PC-3 (cell line): ENCODE measurements at places on chromosomes 11 and 22. TPM values are rescaled to one million over a fixed set of nuclear protein-coding genes. Genes with fewer than 3 reads are reported as not detected.
A peak's percentile ranks its signal among the peaks of the same experiment; 100 is the strongest.

GDPD4 gene
- not detected in 2 replicates for total RNA-seq

CDC45 gene
- total RNA-seq: 70.9 and 77.1 TPM in 2 replicates

OR10D3 gene
- total RNA-seq: 0.15 and 0.29 TPM in 2 replicates

CHST1 gene
- not detected in 2 replicates for total RNA-seq

SCN4B gene
- total RNA-seq: not detected in 2 replicates

KCTD14 gene
- total RNA-seq: 1.6 and 3.6 TPM in 2 replicates

MGAT3 gene
- total RNA-seq: 0.06 TPM in 1 of 2 replicates, not detected in the other

ATF4 gene
- 230 and 240 TPM in 2 replicates for total RNA-seq

GRCh38 chr11:67269401-67270255 lies 3.4 kb downstream of the GRK2 start:
- no peak overlapping the region for H3K27ac ChIP-seq
- no peak for DNase-seq
- H3K36me3 ChIP-seq: peaks cover 13% of the 10 kb centered on the region; the same call in 1 of the 2 replicates
- H3K4me1 ChIP-seq: peaks cover 31% of the 10 kb centered on the region

GRCh38 chr11:117796872-117797529 lies at the start of gene DSCAML1:
DSCAML1 (minus strand) TSS chr11:117797216; CDS start chr11:117797079, 137 bp downstream.
- no peak within 1 kb of the TSS for H3K4me3 ChIP-seq
- H3K27ac ChIP-seq: no peak within 1 kb of the TSS
- no peaks in the 10 kb centered on the region for H3K36me3 ChIP-seq

- no peaks in the 10 kb centered on the region for H3K27me3 ChIP-seq
- peaks cover 16% of the 10 kb centered on the region for H3K4me1 ChIP-seq
- peaks cover 5% of the 10 kb centered on the region for H3K36me3 ChIP-seq
- H3K4me3 ChIP-seq: no peak overlapping the region
- H3K27ac ChIP-seq: no peak overlapping the region
- DNase-seq: no peak
Measured at GRCh38 chr22:19064354-19065054, 57.7 kb downstream of the DGCR2 start.

- H3K27me3 ChIP-seq: no peaks in the 10 kb centered on the region
- no peak overlapping the region for H3K4me3 ChIP-seq
- H3K27ac ChIP-seq: no peak overlapping the region
- no peaks in the 10 kb centered on the region for H3K4me1 ChIP-seq
- peak; percentile 19 for DNase-seq
Measured at GRCh38 chr11:4713241-4713640, 8.7 kb downstream of the MMP26 start.

DNA sequence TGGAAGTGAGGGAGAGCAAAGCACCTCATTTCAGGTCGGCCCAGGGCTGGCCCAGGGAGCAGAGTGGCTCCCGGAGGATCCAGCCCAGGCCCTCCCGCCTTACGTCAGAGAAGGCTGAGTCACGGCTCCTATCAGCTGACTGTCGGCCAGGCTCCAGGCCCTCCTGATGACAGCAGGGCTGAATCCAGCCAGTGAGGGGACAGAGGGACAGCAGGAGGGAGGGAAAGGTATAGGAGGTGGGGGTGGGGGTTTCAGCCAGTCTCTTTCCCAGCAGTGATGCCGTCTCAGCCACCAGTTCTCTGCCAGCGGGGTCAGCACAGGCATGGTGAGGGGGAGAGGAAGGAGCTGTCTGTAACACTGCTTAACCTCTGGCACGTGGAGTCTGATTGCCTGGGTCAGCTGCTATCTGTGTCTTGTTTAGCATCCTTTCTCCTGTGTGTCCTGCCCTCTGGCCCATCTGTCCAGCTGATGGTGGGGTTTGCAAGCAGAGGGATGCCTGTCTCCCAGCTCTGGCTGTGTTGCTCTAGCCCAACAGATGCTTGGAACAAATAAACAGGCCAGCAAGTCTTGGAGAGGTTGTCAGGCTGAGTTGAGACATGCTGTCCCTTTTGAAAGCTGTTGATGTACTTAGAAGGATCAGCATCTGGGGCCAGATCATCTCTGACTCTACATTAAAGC lies 74.0 kb downstream of the ADAMTS15 start:
- H3K4me3 ChIP-seq: no peak overlapping the region
- DNase-seq: peak; percentile 93
- H3K36me3 ChIP-seq: no peaks in the 10 kb centered on the region
- peaks cover 32% of the 10 kb centered on the region for H3K4me1 ChIP-seq
- H3K27ac ChIP-seq: peak overlapping the region; percentile 70

GRCh38 chr11:120900643-120901042 lies 123.3 kb upstream of the TBCEL start:
- DNase-seq: no peak
- no peak overlapping the region for H3K4me3 ChIP-seq
- H3K36me3 ChIP-seq: no peaks in the 10 kb centered on the region
- H3K4me1 ChIP-seq: peaks cover 8% of the 10 kb centered on the region; the same call in 1 of the 2 replicates
- H3K27me3 ChIP-seq: peaks cover 89% of the 10 kb centered on the region
- H3K27ac ChIP-seq: no peak overlapping the region

GRCh38 chr22:39936523-39937145 lies 23.6 kb upstream of the TMA7B start:
- no peaks in the 10 kb centered on the region for H3K4me1 ChIP-seq
- no peak for DNase-seq
- no peaks in the 10 kb centered on the region for H3K36me3 ChIP-seq
- H3K27me3 ChIP-seq: peaks cover 49% of the 10 kb centered on the region

DNA sequence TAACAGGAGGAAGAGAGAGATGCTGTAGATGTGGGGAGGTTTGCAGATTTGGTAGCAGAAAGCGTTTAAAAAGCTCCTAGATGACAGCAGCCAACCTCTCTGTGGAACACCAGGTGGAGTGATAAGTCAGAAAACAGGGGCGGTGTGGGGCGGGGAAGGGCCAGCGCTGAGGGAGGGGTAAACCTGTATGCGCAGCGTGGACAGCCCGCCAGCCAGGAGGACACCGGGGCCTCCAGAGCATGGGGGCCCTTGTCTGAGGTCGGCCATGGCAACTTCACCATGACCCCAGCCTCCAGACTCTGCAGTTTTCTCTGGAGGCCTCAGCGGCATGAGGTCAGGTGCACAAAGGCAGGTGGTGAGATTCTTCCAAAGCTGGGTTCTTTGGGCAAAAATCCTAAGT lies 423.7 kb downstream of the BRD1 start:
- no peak overlapping the region for H3K27ac ChIP-seq
- peaks cover 61% of the 10 kb centered on the region; the same call in 1 of the 2 replicates for H3K27me3 ChIP-seq
- no peaks in the 10 kb centered on the region for H3K36me3 ChIP-seq
- no peak overlapping the region for H3K4me3 ChIP-seq

DNA sequence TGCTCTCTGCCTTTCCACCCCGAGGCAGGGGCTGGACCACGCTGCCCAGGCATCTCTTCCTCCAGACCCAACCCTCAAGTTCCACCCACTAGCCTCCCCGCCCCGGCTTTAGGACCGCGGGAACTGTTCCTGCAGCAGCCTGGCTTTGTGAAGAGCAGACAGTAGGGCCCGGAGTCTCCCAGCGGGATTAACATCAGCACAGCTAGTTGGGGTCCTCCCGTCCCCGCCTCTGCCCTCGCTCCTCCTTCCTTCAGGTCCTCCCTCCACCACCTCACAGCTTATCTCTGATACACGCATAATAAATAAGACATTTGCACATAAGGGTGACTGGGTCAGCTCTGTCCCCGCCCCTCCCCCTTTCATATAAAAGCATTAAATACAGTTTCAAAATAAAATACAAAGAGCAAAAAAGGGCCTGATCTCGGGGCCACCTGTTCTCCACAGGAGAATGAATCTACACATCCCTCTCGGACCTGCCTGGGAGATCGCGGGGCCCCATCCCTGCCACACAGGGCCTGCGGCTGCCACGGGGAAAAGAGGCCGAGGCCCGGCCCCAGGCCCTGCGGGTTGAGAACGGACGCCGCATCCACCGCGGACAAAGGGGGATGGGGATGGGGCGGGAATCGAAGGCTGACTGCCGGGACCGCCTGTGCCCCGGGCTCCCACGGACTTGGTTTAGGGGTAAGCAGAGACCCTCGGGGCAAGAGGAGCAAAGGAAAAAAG lies 6.5 kb downstream of the ZFTA start:
- peaks cover 7% of the 10 kb centered on the region; the same call in 1 of the 2 replicates for H3K4me1 ChIP-seq
- no peak overlapping the region for H3K27ac ChIP-seq

DNA sequence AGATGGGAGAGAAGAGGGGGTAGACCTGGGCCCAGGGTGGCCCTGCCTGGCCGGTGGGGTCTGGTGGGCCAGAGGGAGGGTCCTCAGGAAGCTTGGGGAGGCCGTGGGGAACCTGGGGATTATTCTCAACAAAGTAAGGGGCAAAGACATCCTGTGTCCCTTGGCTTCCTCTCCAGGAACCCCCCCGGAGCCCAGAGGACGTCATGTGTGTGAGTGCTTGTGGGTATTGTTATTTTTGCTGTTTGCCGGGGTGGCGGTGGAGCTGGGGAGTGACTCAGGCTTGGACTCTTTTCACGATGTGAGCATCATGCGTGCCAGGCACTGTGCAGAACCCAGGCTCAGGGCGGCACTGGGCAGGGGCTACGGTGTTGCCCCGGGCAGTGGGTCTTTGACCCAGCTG lies 982 bp upstream of the SHANK3 start:
- H3K27ac ChIP-seq: no peak overlapping the region
- 0 out of 2 replicates have a peak, but pooled peaks cover 4% of the 10 kb centered on the region for H3K4me1 ChIP-seq
- H3K27me3 ChIP-seq: no peaks in the 10 kb centered on the region
- H3K4me3 ChIP-seq: no peak overlapping the region
- DNase-seq: no peak
- H3K36me3 ChIP-seq: no peaks in the 10 kb centered on the region

GRCh38 chr11:79095424-79095823 lies 345.4 kb downstream of the TENM4 start:
- no peaks in the 10 kb centered on the region for H3K36me3 ChIP-seq
- DNase-seq: no peak
- H3K27ac ChIP-seq: no peak overlapping the region
- no peak overlapping the region for H3K4me3 ChIP-seq
- H3K4me1 ChIP-seq: peaks cover 11% of the 10 kb centered on the region

DNA sequence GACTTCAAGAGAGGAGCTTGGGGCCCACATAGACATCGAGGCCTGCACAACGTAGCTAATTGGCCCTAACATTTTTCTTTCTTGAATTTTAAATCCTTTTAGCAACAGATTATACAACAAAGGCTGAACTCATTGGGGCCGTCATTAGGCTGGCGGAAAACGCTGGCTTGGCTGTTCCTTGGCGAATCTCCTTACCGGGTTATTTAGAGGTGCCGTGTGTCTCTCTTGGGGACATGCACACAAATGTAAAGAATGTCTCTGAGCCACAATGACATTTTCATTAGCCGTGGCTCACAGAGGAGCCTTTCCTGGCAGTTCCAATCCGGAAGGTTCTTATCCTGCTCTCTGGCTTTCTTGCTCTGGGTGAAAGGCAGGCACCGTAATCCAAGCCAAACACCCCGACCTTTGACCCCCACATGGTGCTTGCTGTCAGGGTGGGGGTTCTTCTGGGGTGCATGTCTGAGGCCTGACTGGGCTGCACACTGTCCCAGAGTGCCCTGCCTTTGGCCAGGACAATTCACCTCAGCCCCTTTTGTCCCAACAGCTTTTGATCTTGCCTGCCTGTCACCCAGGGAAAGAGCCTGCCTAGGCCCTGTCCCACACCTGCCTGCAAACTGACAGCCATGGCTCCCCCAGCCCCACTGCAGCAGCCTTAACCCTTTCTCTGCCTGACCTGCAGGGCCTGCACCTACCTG lies 9.2 kb upstream of the FGF3 start:
- H3K4me3 ChIP-seq: no peak overlapping the region
- H3K36me3 ChIP-seq: no peaks in the 10 kb centered on the region
- H3K27me3 ChIP-seq: no peaks in the 10 kb centered on the region
- H3K4me1 ChIP-seq: peaks cover 13% of the 10 kb centered on the region
- no peak overlapping the region for H3K27ac ChIP-seq

GRCh38 chr11:3155691-3156258 lies 9.3 kb downstream of the OSBPL5 start:
- H3K27ac ChIP-seq: no peak overlapping the region
- no peaks in the 10 kb centered on the region for H3K27me3 ChIP-seq
- peaks cover 3% of the 10 kb centered on the region; the same call in 1 of the 2 replicates for H3K4me1 ChIP-seq
- no peak overlapping the region for H3K4me3 ChIP-seq
- no peaks in the 10 kb centered on the region for H3K36me3 ChIP-seq

DNA sequence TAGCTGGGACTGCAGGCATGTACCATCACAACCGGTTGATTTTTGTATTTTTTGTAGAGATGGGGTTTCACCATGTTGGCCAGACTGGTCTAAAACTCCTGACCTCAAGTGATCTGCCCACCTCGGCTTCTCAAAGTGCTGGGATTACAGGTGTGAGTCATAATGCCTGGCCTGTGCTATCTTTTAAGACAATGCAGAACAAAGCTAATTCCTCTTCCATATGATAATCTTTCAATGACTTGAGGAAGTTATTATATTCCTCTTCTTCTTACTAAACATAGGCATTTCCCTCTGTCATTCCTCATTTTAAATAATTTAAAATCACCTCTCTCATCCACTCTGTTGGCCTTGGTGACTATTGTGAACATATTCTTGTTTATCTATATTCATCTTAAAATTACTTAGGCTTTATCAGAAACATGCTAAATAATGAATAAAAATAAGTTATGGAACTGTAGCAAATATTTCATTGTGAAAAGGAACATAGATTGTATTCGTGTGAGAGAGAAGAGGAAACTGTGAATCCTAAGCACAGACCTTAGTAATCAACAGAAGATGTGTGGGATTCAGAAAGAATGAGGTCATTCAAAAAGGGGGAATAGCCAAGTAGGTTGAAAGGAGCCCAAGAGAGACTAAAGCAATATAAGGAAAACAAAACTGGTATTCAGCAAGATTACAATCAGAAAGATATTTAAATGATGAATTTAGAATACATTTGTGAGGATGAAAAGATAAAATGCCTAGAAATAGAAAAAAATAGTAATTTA lies 269.4 kb downstream of the TTC28 start:
- H3K4me3 ChIP-seq: no peak overlapping the region
- no peak for DNase-seq
- H3K27ac ChIP-seq: no peak overlapping the region
- H3K4me1 ChIP-seq: no peaks in the 10 kb centered on the region
- H3K36me3 ChIP-seq: no peaks in the 10 kb centered on the region

- no peaks in the 10 kb centered on the region for H3K4me1 ChIP-seq
- H3K27me3 ChIP-seq: no peaks in the 10 kb centered on the region
- H3K27ac ChIP-seq: no peak overlapping the region
- H3K36me3 ChIP-seq: no peaks in the 10 kb centered on the region
- no peak overlapping the region for H3K4me3 ChIP-seq
- DNase-seq: no peak
Measured at GRCh38 chr22:48585916-48586798, 1241.5 kb downstream of the BRD1 start.

- no peaks in the 10 kb centered on the region for H3K27me3 ChIP-seq
- no peak overlapping the region; the same call in 1 of the 2 replicates for H3K4me3 ChIP-seq
- H3K4me1 ChIP-seq: peaks cover 47% of the 10 kb centered on the region
- H3K36me3 ChIP-seq: no peaks in the 10 kb centered on the region
- DNase-seq: no peak
- H3K27ac ChIP-seq: peak overlapping the region; percentile 95
Measured at GRCh38 chr11:102552020-102552419, 21.5 kb upstream of the MMP7 start.

- H3K4me1 ChIP-seq: no peaks in the 10 kb centered on the region
- H3K36me3 ChIP-seq: no peaks in the 10 kb centered on the region
- peak; percentile 26 for DNase-seq
- H3K27me3 ChIP-seq: peaks cover 3% of the 10 kb centered on the region; the same call in 1 of the 2 replicates
- no peak overlapping the region for H3K4me3 ChIP-seq
Measured at GRCh38 chr11:125925247-125925740, 20.6 kb upstream of the VSIG10L2 start.

GRCh38 chr11:129145276-129145675 lies 46.8 kb downstream of the ARHGAP32 start:
- no peak overlapping the region for H3K4me3 ChIP-seq
- no peaks in the 10 kb centered on the region for H3K36me3 ChIP-seq
- no peaks in the 10 kb centered on the region for H3K27me3 ChIP-seq
